ENCODE measurements at places on chromosomes 16 and 17. TPM values are rescaled to one million over a fixed set of nuclear protein-coding genes. Genes with fewer than 3 reads are reported as not detected.

DNA sequence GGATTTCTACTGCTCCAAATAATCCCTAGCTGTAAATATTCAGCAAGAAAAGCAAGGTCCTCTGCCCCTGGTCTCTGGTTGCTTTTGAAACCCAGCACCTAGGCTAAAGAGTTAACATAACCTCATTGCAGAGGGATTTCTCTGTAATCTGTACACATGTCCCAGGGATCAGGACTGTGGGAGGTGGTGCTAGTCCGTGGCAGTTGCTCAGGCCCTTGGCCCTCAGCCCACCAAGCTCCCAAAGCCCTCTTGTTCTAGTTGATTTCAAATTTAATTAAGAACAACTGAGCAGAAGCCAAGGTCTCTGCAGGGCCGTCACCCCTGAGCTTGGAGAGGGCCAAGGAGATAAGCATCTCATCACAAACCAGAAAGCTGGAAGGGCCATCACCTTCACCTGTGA is 181.1 kb downstream of the SOX9 start:
- no peak overlapping the region for H3K27ac ChIP-seq
- H3K36me3 ChIP-seq: no peaks in the 10 kb centered on the region
- no peak for DNase-seq
- H3K27me3 ChIP-seq: no peaks in the 10 kb centered on the region
- H3K4me3 ChIP-seq: no peak overlapping the region

DNA sequence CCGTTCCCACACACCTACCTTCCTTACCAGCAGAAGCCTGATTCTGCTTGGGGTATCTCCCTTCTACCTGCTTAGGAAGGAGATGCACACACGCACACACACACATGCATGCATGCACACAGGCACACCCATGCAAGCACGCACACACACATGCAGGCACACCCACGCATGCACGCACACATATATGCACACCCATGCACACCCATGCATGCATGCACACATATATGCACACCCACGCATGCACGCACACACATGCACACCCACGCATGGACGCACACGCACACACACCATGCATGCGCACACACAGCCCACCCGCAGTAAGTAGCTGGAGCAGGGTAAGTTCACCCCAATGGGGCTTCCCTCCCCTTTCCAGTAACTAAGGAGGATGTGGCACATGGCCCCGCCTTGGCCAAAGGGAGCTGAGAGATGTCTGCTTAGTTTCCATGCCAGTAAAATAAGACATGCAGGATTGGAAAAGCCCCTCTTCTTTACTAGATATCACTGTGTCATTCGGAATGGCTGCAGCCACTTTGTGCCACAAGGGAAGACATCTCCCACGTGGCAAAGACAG is 33.7 kb downstream of the ADCY9 start:
- no peak overlapping the region for H3K27ac ChIP-seq
- peaks cover 6% of the 10 kb centered on the region for H3K36me3 ChIP-seq
- peak; percentile 54 for DNase-seq
- H3K4me1 ChIP-seq: peaks cover 41% of the 10 kb centered on the region
- no peak overlapping the region for H3K4me3 ChIP-seq
- H3K27me3 ChIP-seq: no peaks in the 10 kb centered on the region

DNA sequence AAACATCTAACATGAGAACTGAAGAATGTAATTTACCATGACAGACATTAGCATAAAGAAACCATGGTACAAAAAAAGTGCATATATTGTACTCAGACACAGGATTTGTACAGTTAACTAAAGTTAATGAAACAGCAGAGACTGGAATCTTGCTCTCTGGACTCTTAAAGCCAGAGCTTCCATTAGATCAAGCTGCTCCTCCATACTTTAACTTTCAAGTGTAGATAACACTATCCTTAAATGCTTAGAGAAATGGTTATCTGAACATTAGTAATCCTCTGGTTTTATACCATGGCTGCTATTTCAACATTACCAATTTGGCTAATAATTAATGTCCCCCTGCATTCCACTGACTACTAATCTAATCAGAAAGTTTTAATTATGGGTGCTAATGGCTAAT is 3.1 kb downstream of the NUDT21 start:
- peaks cover 48% of the 10 kb centered on the region for H3K4me1 ChIP-seq
- peak overlapping the region; percentile 72 for H3K27ac ChIP-seq
- DNase-seq: no peak
- no peaks in the 10 kb centered on the region for H3K27me3 ChIP-seq
- peak overlapping the region; percentile 42 for H3K4me3 ChIP-seq

DNA sequence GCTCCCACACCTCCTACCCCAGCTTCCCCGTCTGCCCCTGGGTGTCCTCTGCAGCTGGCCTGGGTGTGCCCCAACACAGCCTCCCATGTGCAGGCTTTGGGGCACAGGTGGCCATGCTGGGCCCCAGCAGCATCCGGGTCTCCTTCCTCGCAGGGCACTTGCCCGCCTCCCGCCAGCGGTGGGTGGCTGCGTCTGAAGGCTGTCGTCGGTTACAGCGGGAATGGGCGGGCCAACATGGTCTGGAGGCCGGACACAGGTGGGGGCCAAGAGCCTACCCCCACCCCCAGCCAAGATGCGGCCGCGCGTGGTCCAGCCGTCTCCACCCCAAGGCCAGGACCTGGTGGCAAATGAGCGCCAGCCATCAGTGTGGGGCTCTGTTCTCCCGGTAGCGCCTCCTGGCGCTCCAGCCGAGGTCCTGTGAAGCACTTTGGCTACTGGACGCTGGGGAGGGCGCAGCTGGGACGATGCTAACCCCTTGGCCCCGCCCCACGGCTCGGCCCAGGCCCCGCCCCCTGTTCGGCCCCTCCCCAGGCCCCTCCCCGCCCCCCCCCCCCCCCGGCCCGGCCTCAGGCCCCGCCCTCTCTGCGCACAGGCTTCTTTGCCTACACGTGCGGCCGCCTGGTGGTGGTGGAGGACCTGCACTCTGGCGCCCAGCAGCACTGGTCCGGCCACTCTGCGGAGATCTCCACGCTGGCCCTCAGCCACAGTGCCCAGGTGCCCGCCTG is 7.3 kb upstream of the RHOT2 start:
- H3K36me3 ChIP-seq: no peaks in the 10 kb centered on the region
- no peaks in the 10 kb centered on the region for H3K27me3 ChIP-seq
- peaks cover 2% of the 10 kb centered on the region for H3K4me1 ChIP-seq
- H3K4me3 ChIP-seq: no peak overlapping the region

DNA sequence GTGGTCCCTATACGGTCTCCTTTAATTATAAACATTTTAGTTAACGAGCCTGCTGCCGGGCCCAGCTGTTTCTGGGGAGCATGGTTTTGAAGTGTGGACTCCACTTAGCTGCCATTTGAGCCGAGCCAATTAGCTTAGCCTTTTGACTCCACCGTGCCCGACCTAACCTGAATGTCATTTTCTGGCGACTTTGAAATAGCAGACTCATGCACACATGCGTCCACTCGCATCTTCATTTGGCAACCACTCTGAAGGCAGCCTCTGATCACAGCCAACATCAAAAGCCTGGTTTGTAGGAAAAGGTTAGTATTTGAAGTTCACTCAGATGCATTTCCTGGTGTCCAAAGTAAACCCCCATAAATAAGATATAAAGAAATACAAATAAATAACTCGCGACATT is 16.8 kb downstream of the AXIN2 start:
- H3K36me3 ChIP-seq: no peaks in the 10 kb centered on the region

GRCh38 chr17:39264119-39264518 is 38.4 kb upstream of the STAC2 start:
- no peak overlapping the region for H3K27ac ChIP-seq
- H3K36me3 ChIP-seq: peaks cover 18% of the 10 kb centered on the region
- no peaks in the 10 kb centered on the region for H3K27me3 ChIP-seq
- DNase-seq: no peak
- H3K4me3 ChIP-seq: no peak overlapping the region

GRCh38 chr16:85362443-85362842 is 250.2 kb upstream of the CIBAR2 start:
- H3K27ac ChIP-seq: no peak overlapping the region
- no peaks in the 10 kb centered on the region for H3K36me3 ChIP-seq
- H3K4me1 ChIP-seq: no peaks in the 10 kb centered on the region
- no peak overlapping the region for H3K4me3 ChIP-seq
- peaks cover 6% of the 10 kb centered on the region for H3K27me3 ChIP-seq

The SLC6A2 gene
- total RNA-seq: not detected

The KRTAP2-1 gene
- not detected for total RNA-seq

The ATP2A1 gene
- 1.5 TPM for total RNA-seq

The TAC4 gene
- total RNA-seq: not detected

Measured in activated CD8-positive, alpha-beta memory T cell treated with anti-CD3 and anti-CD28 coated beads, Interleukin-2, amount 10 ng/mL, durations not matched to agents 7 days and 5 days (primary cell).